Neuronal stem cell (in vitro differentiated cells): ENCODE measurements at places on chromosomes 3 and 15.

DNA sequence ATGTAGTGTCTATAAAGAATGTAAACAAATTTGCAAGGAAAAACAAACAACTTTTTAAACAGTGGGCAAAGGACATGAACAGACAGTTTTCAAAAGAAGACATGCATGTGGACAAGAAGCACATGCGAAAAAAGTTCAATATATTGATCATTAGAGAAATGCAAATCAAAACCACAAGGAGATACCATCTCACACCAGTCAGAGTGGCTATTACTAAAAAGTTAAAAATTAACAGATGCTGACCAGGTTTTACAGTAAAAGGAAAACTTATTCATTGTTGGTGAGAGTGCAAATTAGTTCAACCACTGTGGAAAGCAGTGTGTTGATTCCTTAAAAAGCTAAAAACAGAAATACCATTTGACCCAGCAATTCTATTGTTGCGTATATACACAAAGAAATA is 47.1 kb upstream of the LSAMP start:
- H3K27ac ChIP-seq, result no peak overlapping the region
- no peak for DNase-seq
- H3K4me1 ChIP-seq, result no peaks in the 10 kb centered on the region
- no peaks in the 10 kb centered on the region for H3K36me3 ChIP-seq

- peaks cover 5% of the 10 kb centered on the region for H3K4me1 ChIP-seq
- H3K36me3 ChIP-seq, result peaks cover 2% of the 10 kb centered on the region
- no peak overlapping the region for H3K27ac ChIP-seq
- no peak overlapping the region for H3K4me3 ChIP-seq
- DNase-seq, result no peak
Observed at GRCh38 chr15:57044072-57044702, 125.7 kb downstream of the TCF12 start.

DNA sequence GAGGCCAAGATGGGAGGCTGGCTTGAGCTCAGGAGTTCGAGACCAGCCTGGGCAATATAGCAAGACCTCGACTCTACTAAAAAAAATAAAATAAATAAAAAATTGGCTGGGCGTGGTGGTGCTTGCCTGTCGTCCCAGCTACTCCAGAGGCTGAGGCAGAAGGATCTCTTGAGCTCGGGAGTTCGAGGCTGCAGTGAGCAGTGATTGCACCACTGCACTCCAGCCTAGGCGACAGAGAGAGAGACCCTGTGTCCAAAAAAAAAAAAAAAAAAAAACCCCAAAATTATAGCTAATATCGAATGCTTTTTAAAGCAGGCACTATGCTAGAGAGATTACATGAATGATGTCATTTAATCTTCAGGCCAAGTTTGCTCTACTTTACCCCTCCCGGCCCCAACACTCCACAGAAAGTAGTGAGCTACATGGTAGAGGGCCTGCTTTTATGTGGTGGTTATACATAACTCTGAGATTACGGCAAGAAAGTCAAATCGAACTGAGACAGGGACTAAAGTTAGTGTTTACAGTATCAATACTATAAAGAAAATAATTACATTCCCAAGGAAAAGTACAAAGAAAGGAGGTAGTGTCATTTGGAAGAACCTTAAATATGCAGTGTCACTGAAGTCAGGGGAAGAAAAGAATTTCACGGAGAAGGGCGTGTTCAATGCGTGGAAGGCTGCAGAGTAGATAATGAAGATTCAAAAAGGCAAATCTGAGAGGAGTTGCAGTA is 1.1 kb downstream of the ADPGK start:
- H3K27me3 ChIP-seq, result no peaks in the 10 kb centered on the region
- H3K36me3 ChIP-seq, result no peaks in the 10 kb centered on the region
- peak overlapping the region; percentile 99 for H3K4me3 ChIP-seq
- DNase-seq, result no peak
- H3K4me1 ChIP-seq, result peaks cover 19% of the 10 kb centered on the region

GRCh38 chr3:173870976-173871375 is 473.4 kb downstream of the NLGN1 start:
- H3K27me3 ChIP-seq, result no peaks in the 10 kb centered on the region
- no peak overlapping the region for H3K27ac ChIP-seq
- H3K4me1 ChIP-seq, result no peaks in the 10 kb centered on the region
- H3K36me3 ChIP-seq, result no peaks in the 10 kb centered on the region
- DNase-seq, result no peak
- H3K4me3 ChIP-seq, result no peak overlapping the region

DNA sequence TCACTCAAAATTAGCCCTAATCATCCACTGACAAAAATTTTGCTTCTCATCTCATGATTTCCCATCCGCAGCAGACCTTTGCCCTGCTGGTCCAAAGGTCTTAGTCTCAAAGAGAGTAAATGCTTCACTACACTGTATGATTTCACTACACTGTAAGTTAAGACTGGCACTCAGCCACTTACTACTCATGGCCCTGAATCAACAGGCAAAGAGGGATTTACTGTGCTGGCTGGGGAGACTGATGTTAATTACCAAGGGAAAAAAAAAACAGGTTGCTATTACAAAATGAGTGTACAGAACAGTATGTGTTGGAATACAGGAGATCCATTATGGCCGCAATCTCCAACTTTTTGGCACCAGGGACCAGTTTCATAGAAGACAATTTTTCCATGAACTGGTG is 214.8 kb downstream of the ZMAT3 start:
- no peak for DNase-seq
- no peaks in the 10 kb centered on the region for H3K4me1 ChIP-seq
- H3K4me3 ChIP-seq, result no peak overlapping the region
- H3K27ac ChIP-seq, result no peak overlapping the region

- peaks cover 2% of the 10 kb centered on the region for H3K36me3 ChIP-seq
- no peak overlapping the region for H3K27ac ChIP-seq
- no peak overlapping the region for H3K4me3 ChIP-seq
- no peaks in the 10 kb centered on the region for H3K27me3 ChIP-seq
- no peak for DNase-seq
Observed at GRCh38 chr15:83170474-83171165, 37.0 kb downstream of the HDGFL3 start.

- no peaks in the 10 kb centered on the region for H3K4me1 ChIP-seq
- no peaks in the 10 kb centered on the region for H3K36me3 ChIP-seq
- no peak within 1 kb of the TSS for H3K27ac ChIP-seq
- H3K4me3 ChIP-seq, result no peak within 1 kb of the TSS
- no peaks in the 10 kb centered on the region for H3K27me3 ChIP-seq
Observed at GRCh38 chr3:119145500-119146167, at the start of gene TEX55. Gene TEX55, plus strand, starts transcription at chr3:119146165. Its CDS starts 25 bp downstream, at chr3:119146190.

DNA sequence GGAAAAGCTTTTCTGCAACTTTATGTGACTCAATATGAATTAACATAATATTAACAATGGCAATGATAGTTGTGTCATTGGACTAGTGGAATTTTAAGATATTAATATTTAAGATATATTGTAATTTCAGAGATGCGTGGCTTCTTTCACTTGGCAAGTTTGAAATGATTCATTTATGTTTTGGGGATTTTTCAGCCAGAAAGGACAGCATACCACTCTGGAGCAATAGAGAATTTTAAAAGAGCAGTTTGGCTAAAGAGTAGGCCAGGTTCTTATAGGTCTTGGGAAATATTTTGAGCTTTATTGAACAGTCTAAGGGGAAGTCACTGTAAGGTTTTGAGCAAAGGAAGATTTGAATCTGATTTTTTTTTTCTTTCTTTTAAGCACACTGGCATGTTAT is 16.5 kb downstream of the GMPS start:
- no peaks in the 10 kb centered on the region for H3K36me3 ChIP-seq
- peaks cover 4% of the 10 kb centered on the region for H3K4me1 ChIP-seq
- no peak overlapping the region for H3K27ac ChIP-seq
- H3K4me3 ChIP-seq, result no peak overlapping the region

GRCh38 chr3:50157827-50158529 is 2.9 kb downstream of the SEMA3F start:
- no peak overlapping the region for H3K4me3 ChIP-seq
- H3K27ac ChIP-seq, result no peak overlapping the region
- peaks cover 10% of the 10 kb centered on the region for H3K4me1 ChIP-seq
- peaks cover 34% of the 10 kb centered on the region for H3K36me3 ChIP-seq

DNA sequence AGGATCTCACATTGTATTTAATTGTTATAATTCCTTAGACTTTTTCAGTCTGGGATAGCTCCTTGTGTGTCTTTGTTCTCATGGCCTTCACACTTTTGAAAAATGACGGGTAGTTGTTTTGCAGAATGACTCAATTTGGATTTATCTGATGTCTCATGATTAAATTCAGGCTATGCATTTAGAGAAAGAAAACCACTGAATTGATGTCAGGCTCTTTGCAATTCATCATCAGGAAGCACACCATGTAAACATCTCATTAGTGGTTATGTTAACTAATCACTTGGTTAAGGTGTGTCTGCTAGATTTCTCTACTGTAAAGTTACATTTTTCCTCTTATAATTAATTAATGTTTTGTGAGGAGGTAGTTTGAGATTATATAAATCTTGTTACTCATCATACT is 8.0 kb upstream of the SLC22A13 start:
- no peak overlapping the region for H3K27ac ChIP-seq
- no peak overlapping the region for H3K4me3 ChIP-seq
- H3K27me3 ChIP-seq, result no peaks in the 10 kb centered on the region
- no peak for DNase-seq

- H3K27ac ChIP-seq, result no peak overlapping the region
- H3K27me3 ChIP-seq, result no peaks in the 10 kb centered on the region
- no peaks in the 10 kb centered on the region for H3K36me3 ChIP-seq
- H3K4me3 ChIP-seq, result no peak overlapping the region
Observed at GRCh38 chr3:31196881-31197364, 302.5 kb upstream of the GADL1 start.

GRCh38 chr3:100170486-100170885 is 56.2 kb upstream of the FILIP1L start:
- H3K4me3 ChIP-seq, result no peak overlapping the region
- DNase-seq, result no peak
- H3K36me3 ChIP-seq, result peaks cover 2% of the 10 kb centered on the region
- no peak overlapping the region for H3K27ac ChIP-seq
- H3K4me1 ChIP-seq, result no peaks in the 10 kb centered on the region

GRCh38 chr3:8595695-8596115 is 48.9 kb downstream of the SSUH2 start:
- no peaks in the 10 kb centered on the region for H3K27me3 ChIP-seq
- no peak for DNase-seq
- no peak overlapping the region for H3K4me3 ChIP-seq
- peaks cover 2% of the 10 kb centered on the region for H3K4me1 ChIP-seq

DNA sequence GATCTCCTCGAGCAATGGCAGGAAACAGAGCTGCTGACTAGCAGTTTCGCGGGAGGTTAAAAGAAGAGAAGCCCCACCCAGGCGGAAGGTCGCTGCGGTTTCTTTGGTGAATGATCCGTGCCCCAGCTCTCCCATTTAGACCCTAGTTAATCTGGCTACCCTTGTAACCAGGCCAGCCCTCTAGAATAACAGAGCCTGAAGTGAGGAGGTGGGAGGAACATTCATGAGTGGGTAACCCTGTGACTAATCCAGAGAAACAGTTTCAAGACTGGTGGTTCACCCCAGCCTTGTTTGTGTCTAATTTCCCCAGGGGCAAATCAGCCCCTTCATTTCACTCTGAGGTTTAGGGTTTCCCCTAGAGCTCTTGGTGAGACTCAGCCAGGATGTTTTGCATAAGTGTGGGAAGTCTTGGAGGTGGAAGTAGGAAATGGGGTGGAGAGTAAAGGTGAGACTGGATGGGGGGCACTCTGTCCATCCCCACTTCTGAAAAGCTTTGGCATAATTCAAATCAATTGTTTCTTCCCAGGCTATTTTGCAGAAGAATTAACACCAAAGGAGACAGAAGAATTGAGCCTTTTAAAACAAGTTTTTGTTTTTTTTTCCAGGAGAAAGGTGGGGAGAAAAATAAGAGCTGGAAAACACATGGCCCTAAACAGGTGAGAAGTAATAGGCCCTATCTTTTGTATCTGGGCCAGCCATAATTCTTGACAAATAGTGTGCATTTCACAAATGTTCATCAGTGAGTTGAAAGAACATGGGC is 303.1 kb downstream of the RPLP1 start:
- no peaks in the 10 kb centered on the region for H3K27me3 ChIP-seq
- peaks cover 1% of the 10 kb centered on the region for H3K4me1 ChIP-seq
- DNase-seq, result no peak
- H3K36me3 ChIP-seq, result no peaks in the 10 kb centered on the region
- H3K27ac ChIP-seq, result no peak overlapping the region
- H3K4me3 ChIP-seq, result no peak overlapping the region

- H3K36me3 ChIP-seq, result peaks cover 17% of the 10 kb centered on the region
- peaks cover 4% of the 10 kb centered on the region for H3K4me1 ChIP-seq
- peak within 1 kb of the TSS; percentile 79 for H3K4me3 ChIP-seq
- H3K27ac ChIP-seq, result peak within 1 kb of the TSS; percentile 85
Observed at GRCh38 chr3:49132437-49133225, at the start of gene LAMB2. Gene LAMB2, minus strand, starts transcription at chr3:49133050. Its CDS starts 183 bp downstream, at chr3:49132867.

GRCh38 chr3:54322354-54322753 is 200.0 kb downstream of the CACNA2D3 start:
- H3K27ac ChIP-seq, result no peak overlapping the region
- no peak overlapping the region for H3K4me3 ChIP-seq
- no peaks in the 10 kb centered on the region for H3K27me3 ChIP-seq
- no peak for DNase-seq
- H3K4me1 ChIP-seq, result peaks cover 2% of the 10 kb centered on the region

DNA sequence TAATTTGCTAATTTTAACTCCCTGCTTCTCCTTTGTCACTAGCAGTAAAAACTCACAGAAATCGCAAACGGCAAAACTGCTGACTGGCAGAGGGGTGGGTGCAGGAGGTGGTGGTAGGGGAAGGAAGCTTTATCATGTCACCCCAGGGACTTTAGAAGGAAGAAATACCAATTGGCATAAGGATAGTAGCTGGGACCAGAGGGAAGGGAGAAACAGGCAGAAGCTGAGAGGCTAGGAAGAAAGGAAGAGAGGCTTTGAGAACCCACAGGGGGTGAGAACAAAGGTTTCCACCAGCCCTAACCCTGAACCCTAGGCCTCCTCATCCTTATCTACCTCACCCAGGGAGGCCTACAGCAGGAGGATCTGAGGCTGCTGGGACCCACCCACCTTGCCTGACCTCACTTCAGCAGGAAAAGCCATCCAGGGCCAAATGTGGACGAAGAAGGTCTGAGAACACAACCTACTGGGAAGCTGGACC is 10.7 kb downstream of the ITGB5 start:
- DNase-seq, result no peak
- no peaks in the 10 kb centered on the region for H3K36me3 ChIP-seq
- no peak overlapping the region for H3K27ac ChIP-seq
- H3K27me3 ChIP-seq, result no peaks in the 10 kb centered on the region

GRCh38 chr15:85354461-85354860 is 25.9 kb upstream of the AKAP13 start:
- no peaks in the 10 kb centered on the region for H3K27me3 ChIP-seq
- no peak overlapping the region for H3K4me3 ChIP-seq
- no peaks in the 10 kb centered on the region for H3K4me1 ChIP-seq

DNA sequence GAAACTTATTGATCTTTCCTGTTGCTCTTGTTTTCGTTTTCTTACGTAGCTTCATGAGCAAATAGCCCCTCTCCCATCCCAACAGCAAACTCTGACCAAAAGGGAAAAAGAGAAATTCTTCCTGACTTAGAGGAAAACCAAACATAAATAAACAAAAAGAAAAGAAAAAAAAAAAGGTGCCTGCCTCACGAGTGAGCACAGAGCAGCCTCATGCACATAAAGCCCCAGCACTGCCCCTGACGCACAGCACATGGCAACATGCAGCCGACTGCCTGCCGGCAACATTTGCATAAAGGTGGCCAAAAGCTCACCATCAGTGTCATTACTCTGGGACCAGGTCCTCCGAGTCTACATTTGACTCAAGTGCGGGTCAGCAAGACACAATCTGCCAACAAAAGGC is 6.4 kb downstream of the POC1A start:
- no peak overlapping the region for H3K27ac ChIP-seq
- H3K4me1 ChIP-seq, result no peaks in the 10 kb centered on the region
- peaks cover 59% of the 10 kb centered on the region for H3K36me3 ChIP-seq
- H3K27me3 ChIP-seq, result no peaks in the 10 kb centered on the region
- no peak for DNase-seq
- H3K4me3 ChIP-seq, result no peak overlapping the region

- H3K4me1 ChIP-seq, result peaks cover 20% of the 10 kb centered on the region
- H3K36me3 ChIP-seq, result no peaks in the 10 kb centered on the region
- no peak overlapping the region for H3K4me3 ChIP-seq
- no peak for DNase-seq
- H3K27ac ChIP-seq, result no peak overlapping the region
- H3K27me3 ChIP-seq, result peaks cover 13% of the 10 kb centered on the region
Observed at GRCh38 chr3:127750226-127751031, 71.9 kb downstream of the MGLL start.
